ENCODE measurements at places on chromosomes 6 and 20.

GRCh38 chr6:53115113-53115512 is 33.5 kb downstream of the GCM1 start:
- no peak for DNase-seq

DNA sequence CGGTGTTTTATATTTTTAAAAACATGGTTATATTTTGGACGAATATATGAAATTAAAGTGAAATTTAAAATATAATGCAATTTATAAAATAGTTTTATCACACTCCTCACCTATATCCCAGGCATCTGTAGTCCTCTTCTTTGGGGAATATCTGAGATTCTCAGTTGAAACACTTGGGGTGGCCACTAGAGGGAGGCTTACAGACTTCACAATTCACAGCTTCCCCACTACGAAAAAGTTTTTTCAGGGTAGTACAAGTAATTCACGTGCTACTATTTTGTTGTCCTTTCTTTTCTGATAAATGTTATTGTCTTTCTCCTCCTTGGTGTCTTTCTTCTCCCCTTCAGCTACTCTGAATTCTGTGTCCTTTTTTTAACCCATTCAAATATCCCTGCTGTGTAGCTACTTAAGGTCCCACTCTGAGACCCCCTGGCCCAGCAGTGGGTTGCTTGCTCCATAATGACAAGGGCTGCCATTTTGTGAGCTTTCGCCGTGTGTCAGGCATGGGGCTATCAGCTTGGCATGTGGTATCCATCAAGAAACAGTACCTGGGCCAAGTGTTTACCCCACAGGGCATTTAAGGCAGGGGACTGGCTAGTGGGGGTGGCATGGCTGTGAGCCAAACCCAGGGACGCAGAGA is 43.6 kb upstream of the PHACTR3 start:
- peak; percentile 23 for DNase-seq

GRCh38 chr6:154543628-154544027 is 33.1 kb upstream of the CNKSR3 start:
- no peak for DNase-seq

- no peak for DNase-seq
These were observed 28.8 kb upstream of the TOP1 start for GRCh38 chr20:40999841-41000240.

- DNase-seq, result no peak
These were observed 155.5 kb downstream of the THBS2 start for GRCh38 chr6:169098116-169098515.

GRCh38 chr6:81126150-81126549 is 626.3 kb downstream of the TENT5A start:
- no peak for DNase-seq

- no peak for DNase-seq
These were observed 103.0 kb upstream of the KCNK16 start for GRCh38 chr6:39425346-39426072.

DNA sequence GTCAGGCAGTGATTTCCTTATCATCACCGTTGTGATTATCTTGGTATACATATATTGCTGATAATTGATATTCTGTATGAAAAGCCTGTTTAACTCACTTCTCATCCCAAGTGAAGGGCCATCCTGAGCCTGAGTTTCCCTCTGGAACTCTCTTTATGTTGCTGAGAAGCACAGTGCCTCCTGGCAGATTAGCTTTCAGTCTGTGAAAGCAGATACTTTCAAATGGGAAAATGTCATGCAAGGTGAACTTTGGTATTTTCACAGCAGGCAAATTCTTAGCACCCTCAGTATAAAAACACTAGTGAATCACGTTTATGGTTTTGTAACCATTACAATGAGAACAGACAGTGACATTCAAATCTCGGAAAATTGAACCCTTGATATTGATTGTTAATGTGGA is 151.6 kb downstream of the PRIM2 start:
- DNase-seq, result no peak

DNA sequence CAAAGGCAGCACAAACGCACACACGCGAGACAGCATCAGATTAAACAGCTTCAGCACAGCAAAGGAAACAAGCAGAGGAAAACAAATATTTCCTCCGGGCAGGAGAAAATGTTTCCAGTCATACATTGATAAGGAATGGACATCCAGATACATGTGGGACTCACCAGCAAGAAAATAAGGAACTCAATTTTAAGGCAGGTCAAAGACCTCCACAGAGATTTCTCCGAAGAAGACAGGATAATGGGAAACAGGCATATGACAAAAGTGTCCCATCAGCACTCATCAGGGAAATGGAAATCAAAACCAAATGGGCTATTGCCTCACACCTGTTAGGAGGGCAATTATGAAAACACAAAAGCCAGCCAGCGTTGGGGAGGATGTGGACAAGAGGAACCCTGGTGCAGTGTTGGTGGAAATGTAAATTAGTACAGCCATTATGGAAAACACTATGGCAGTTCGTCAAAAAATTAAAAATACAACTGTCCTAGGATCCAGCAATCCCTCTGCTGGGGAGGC is 9.7 kb upstream of the SLCO4A1 start:
- DNase-seq, result no peak

DNA sequence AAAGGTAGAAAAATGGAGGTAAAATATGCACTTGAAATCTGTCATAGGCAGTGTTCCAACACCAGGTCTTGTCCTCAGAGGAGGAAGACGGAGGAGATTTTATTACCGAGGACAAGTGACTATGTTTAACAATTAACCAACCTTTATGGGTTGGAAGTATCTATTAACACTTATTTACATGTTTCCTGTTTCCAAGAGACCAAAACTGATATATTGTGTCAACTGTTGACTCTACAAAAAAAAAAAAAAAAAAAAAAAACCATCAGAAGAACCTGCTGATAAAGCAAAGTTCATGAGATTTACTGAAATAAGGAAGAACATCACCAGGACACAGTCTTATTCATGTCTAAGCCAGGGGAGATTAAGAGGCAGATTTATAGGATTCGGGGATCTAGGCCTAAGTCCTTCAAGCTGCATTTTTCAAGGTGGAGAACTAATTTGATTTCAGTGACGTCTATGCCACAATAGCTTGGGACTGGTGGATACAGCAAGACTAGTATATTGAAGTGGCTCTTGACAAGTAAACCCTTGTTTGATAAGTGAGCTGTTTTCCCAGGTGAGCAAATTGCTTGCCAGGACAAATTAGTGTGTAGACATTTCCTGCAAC is 126.6 kb upstream of the NAA20 start:
- peak; percentile 76 for DNase-seq
